Sciatic nerve (tissue), 2 donors: ENCODE measurements at places on chromosomes 3 and 15.
A peak's percentile ranks its signal among the peaks of the same experiment; 100 is the strongest.

DNA sequence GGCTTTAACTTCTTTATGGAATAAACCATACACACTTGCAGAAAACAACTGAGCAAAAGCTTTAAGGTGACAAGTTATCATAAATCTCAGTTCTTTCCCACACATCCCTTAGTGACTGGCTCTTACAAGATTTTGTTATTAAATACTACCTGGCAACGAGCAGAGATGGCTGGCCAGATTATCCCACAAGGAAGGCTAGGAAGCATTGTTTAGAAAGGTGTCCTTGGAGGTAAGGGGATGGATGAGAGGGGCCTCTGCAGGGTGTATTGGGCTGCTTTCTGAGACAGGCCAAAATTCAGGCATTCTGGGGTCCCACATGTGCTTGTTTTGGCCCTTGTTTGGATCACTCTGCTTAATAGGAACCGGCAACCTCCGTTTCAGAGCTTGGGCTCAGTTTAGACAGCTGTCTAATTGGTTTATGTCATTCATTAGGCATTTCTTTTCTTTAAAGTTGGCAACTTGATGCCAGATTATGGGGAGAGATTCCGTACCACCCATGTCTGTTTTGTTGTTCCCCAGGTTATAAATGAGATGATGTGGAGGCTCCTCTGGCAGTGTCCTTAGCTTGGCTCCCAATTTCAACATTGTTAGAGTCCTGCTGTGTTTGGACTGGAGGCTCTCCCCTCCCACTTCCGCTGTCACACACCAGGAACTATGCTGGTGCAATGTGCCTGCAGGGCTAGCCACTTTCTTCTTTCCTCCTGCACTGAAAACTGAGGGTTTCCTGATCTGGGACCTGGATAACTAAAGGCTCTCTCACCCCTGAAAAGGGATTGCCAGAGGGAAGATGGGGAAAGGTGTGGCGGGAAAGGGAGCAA is 121.1 kb downstream of the TPRG1 start:
- no peak for DNase-seq

GRCh38 chr3:151976211-151977050 is 103.0 kb downstream of the SUCNR1 start:
- no peak for DNase-seq

DNA sequence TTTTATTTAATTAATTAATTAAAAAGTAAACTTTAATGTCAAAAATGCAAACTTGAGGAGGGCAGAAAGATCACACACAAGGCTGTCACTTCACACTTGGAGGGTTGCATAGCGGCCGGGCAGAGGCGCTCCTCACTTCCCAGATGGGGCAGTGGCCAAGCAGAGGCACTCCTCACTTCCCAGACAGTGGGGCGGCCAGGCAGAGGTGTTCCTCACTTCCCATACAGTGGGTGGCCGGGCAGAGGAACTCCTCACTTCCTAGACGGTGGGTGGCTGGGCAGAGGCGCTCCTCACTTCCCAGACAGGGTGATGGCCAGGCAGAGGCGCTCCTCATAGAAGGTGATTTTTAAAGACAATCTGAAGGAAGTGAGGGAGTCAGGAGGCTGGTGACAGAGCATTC is 277.5 kb downstream of the PDCD6IP start:
- DNase-seq: no peak

- no peak for DNase-seq
Measured at GRCh38 chr3:151548195-151548594, 87.3 kb upstream of the IGSF10 start.

GRCh38 chr3:107323723-107324122 is 53.5 kb upstream of the CCDC54 start:
- DNase-seq: no peak

- no peak for DNase-seq
Measured at GRCh38 chr3:173743111-173743510, 345.6 kb downstream of the NLGN1 start.

- DNase-seq: no peak
Measured at GRCh38 chr3:124701687-124702086, 28.6 kb upstream of the UMPS start.

DNA sequence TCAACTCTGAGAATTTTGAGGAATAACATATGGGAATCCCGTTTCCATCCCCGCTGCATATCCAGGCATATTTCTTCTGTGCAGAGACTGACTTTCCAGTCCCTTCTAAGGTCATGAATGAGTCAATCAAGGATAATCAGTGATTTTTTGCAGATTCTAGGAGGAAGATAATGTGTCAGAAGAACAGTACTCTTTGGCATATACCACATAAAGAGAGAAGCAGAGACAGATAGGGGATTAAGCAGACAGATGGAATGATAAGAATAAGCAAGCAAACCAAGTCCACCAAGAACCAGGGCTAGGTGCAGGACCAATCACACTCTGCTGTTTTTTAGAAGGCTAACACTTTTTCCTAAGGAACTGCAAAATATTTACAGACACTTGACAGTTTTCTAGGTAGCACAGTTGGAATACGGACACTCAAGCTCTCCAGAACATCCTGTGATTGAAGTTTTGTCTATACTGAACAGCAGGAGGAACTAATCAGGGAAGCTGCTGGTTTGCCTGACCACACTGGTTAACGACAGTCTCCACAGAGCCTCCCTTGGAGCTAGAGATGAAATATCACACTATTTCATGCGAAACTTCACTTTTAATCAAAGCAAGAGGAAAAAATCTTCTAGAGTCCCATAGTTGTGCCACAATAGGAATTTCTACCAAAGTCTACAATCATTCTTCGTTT is 450.0 kb upstream of the KCNMB2 start:
- DNase-seq: no peak

GRCh38 chr3:121834157-121834670 is 646 bp downstream of the IQCB1 start:
- DNase-seq: no peak

DNA sequence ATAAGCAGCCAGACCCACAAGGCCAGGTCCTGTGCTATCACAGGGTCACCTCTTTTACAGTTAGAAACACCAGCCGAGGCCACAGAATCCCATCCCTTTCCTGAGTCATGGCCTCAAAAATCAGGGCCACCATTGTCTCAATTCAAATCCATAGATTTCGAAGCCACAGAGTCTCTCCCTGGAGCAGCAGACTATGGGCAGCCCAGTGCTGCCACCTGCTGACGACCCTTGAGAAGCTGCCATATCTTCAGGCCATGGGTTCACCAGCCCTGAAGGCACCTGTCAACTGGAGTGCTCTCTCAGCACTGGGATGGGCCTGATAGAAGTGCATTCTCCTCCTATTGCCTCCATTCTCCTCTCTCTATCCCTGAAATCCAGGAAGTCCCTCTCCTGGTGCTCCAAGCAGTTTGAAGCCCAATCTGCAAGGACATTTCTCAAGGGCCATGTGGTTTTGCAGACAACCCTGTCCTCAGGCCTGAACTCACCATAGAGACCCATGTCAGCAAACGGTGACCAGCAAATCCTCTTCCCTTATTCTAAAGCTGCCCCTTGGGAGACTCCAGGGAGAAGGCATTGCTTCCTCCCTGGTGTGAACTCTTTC is 39.6 kb downstream of the TGM4 start:
- DNase-seq: peak; percentile 74

DNA sequence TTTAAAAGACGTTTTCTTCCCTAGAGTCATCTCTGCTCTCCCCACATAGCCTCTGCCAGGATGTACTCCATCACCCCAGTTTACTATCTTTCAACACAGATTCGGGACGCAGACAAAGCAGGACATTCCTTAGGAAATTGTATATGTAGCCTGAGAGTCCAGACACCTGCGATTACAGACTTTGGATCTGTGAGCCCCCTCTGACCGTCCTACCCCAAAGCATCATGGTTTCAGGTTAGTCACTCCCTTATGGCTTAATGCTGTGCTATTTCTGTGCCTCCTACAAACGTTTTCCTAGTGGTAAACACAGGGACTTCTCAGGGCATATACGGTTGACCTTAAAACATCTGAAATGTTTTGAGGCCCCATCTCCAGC is 234.0 kb upstream of the BHLHE40 start:
- no peak for DNase-seq

DNA sequence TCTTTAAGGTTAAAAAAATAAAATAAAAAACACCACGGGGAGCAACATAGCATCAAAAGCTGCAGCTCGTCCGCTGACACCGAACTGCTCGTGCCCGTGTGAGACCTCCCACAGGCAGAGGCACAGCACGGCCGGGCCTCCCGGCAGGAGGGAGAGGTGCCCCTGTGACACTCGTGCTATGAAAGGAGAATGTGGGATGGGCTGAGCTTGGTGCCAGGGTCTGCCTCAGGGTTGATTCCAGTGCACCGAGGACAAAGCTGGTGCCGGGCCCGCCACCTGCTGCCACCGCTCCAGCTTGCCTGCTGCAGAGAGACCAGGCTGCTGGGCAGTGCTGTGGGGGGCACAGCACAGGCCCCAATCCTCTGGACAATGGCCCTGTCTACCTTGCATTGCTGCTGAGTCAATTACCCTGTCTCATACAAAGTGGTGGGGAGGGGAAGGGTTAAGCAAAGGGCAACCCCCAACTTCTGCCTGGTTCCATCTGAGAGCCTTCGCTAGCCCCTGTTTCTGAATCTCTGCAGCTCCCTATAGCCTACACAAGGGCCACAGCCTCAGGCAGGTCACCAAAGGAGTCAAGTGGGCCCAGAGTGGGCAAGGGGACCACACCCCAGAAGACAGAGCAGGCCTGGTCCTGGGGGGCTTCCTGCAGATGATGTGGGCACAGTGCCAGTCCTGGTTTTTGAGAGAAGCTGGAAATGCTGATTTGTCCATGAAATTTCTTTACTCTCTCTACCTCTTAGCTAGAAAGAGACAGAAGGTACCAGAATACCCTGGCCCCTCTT is 74.0 kb upstream of the SNRPA1 start:
- DNase-seq: peak; percentile 48

DNA sequence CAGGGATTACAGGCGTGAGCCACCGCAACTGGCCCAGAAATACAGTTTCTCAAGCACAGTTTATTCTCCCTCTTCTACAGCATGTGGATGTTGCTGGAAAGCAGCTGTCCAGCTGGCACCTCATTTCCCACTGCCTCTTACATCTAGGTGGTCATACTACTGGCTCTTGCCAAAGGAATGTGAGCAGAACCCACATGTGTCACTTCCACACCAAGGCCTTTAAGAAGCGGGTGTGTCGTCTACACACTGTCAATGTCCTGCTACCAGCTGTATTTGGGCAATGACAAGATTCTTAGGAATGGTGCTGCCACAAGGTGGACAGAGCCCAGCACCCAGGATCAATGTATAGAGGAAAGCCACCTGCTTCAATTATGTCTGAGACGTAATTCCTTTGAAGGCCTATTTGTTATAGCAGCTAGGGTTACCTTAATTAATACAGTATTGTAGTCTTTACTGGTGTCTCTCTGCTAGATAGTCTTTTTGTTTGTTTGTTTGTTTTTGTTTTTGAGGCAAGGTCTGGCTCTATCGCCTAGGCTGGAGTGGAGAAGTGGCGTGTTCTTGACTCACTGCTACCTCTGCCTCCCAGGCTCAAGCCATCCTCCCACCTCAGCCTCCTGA is 15.1 kb upstream of the RAB7A start:
- DNase-seq: no peak

GRCh38 chr3:32422943-32423342 is 31.3 kb downstream of the CMTM7 start:
- DNase-seq: no peak

- no peak for DNase-seq
Measured at GRCh38 chr3:169171739-169172138, 491.8 kb downstream of the MECOM start.

- DNase-seq: no peak
Measured at GRCh38 chr3:188901671-188902287, 270.0 kb upstream of the TPRG1 start.

- DNase-seq: no peak
Measured at GRCh38 chr3:127539366-127540060, 51.0 kb downstream of the TPRA1 start.

- DNase-seq: peak; percentile 63
Measured at GRCh38 chr3:66582721-66583423, 82.0 kb upstream of the LRIG1 start.

GRCh38 chr3:33050071-33050653 is 46.8 kb downstream of the GLB1 start:
- DNase-seq: no peak

DNA sequence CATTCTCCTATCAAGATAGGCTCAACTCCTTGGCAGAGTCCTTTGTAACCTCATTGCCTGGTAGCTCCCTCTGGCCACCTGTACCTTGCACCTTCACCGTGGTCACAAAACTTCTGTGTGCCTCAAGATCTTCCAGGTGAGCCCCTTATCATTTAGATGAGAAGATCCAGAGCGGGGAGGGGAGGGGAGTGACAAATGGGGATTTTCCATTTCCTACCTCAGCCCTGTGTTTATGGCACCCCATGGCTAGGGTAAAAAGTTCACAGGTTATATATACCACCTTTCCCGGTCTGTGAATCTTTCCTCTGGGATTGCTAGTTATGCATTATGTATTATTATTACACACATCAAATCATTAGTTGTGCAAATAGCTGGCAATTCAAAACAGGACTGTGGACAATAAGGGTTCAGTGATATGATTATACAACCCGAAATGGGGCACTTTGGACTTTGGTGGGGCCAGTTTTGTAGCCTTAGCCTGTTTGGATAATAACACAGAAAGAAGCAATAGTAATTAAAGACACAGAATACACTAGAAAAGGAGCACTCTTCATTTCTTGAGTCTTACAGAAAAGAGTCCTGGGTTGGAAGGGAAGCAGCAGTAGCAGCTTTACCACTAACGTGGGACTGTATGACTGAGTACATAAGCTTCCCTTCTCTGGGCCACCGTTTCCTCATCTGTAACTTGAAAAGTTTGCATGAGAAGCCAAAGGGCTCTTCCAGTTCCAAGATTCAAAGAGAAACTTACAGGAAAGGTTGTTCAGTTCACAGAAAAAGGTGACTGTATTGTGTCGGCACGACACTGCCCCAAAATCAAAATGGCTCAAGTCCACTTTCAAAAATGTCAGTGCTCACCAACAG is 7.1 kb downstream of the TLE3 start:
- DNase-seq: no peak

- no peak for DNase-seq
Measured at GRCh38 chr15:55530861-55531313, 22.9 kb upstream of the DNAAF4 start.

- no peak for DNase-seq
Measured at GRCh38 chr15:81196576-81197254, at the start of gene IL16. IL16 (plus strand) TSS chr15:81196879; CDS start chr15:81225400, 28,521 bp downstream.

DNA sequence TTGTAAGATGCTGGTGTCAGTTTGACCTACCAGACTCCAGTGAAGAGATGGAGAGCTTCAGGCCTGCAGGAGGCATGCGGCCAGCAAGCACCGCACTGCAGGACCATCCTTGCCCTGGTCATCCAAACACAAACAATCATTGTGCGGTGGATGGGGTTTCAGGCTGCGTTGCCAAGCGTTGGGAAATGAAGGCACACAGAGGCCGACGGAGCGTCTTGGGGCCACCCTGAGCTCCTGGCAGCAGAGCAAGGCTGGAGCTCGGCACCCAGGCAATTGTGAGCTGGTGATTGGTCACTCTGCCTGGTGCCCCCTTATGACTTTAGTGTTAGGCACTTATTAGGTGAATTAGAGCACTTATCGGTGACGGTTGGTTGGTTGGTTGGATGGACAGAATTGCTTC is 222.6 kb upstream of the RGMA start:
- DNase-seq: no peak

DNA sequence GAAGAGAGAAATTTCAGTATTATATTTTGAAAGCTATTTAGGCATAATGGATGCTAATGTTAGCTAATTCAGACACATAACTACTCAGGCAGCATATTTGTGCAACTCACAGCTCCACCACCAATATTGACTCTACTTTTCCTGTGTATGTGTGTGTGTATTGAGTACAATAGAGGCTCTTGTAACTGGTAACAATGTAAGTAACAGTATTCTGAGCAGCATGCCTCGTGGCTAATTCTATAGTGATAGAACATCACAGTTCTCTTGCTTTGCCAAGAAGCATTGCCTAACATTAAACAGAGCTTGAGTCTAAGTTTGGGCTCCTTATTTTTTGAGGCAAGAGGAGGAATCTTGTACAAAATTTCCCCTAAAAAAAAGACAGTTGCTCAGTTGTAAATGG is 98.6 kb upstream of the ARHGEF26 start:
- DNase-seq: no peak
